ENCODE measurements at places on chromosomes 4 and X.

- DNase-seq = no peak
Measured at GRCh38 chr4:139593091-139593564, 37.1 kb upstream of the SETD7 start.

DNA sequence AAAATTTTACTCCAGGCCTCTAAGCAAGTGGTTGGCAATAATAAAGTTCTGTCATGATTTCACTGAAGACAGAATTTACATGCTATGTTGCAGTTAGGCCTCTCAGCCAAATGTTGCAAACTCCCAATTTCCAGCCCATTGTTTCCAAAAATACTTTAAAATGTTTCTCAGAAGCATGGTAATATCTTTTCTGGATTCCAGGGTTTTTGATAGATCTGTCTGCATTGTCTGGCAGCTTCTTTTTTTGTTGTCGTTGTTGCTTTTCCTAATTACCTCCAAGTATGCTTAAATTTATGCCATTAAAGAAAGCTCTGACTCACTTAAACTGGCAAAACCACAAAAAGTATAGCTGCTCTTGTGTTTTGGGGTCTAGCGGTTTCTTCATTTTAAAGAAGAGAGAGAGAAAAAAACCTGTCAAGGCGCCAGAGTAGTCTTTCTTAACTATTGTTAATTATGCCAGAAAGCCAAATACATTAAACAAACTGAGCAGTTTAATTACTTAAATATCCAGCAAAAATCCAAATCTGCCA, 97.0 kb downstream of the AGTR2 start:
- no peak for DNase-seq

- no peak for DNase-seq
Measured at GRCh38 chrX:67714004-67714403, 170.2 kb downstream of the AR start.

- DNase-seq = no peak
Measured at GRCh38 chr4:38815885-38816782, 11.5 kb upstream of the TLR1 start.

DNA sequence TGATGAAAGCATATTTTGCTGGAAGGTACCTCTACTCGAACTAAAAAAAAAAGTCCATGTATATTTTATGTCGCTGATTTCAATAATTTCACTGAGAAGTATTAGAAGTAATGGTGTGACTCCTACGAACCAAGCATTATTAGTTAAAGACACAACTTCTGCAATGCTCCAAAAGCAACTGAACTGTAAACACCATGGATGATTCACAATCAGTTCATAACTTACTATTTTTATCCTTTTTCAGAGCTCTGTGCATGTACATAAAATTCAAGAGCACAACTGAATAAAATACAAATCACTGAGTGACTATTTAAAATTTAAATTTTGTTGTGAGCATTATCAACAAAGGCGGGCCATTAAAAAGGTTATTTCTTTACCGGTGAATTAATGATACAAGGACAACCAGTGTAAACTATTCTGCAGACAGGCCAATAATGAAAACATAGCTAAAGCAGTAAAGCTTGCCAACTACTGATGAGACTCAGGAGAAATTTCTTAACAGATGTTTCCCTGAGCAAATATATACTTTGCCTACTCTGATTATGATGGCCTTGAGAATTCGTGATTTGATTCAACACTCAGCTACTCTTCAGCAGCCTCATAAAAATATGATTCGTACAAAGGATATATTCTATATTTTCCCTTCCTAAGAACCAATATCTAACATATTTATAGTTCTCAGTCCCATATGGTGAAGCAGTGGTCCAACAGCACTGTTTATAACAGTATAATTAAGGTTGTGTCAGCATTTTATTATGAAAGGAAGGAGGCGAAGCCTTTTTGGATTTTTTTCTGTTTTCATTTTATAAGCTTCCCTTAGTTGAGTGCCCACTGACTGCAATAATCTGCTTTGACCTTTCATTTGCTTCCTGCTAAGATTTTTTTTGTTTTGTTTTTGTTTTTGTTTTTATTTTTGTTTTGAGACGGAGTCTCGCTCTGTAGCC, 62.8 kb upstream of the NEIL3 start:
- DNase-seq = no peak
